Adrenal gland (tissue), 19 donors: ENCODE measurements at places on chromosomes 3 and 15. TPM values are rescaled to one million over a fixed set of nuclear protein-coding genes. Genes with fewer than 3 reads are reported as not detected.

DNA sequence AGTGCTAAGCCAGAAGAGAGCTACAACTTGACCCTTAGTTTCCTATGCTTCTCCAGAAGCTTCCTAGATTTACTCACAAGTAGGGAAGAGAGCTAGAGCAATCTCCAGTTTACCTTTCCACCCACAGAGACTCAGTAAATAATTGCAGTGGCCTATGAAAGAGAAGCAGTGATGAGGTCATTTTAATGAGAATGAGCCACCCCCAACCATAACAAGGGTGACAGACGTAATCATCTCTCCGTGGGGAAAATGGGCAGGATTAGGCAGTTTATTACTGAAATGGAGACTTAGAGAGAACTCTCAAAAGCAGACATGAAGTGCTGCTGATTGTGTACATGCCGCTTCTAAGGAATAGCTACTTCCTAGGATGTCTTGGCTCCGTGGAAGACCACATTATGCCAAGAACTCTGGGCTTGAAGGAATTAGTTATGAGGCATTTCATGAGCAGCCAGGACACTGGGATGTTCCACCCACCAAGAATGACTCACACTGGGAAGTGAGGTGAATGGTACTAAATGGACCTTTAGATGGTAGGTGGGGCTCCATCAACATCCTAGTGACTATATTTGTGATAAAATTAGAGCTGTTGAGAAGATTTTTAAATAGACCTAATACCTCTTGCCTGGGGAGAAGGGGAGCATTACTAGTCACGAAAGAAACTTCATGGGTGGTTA lies 160.9 kb downstream of the EDEM1 start:
- no peak for DNase-seq

GRCh38 chr15:61654918-61655317 lies 405.3 kb downstream of the VPS13C start:
- peak; percentile 11 for DNase-seq

- DNase-seq, result no peak
Observed at GRCh38 chr15:67116742-67117141, 51.3 kb downstream of the SMAD3 start.

The SOX2 gene
- total RNA-seq, result not detected

DNA sequence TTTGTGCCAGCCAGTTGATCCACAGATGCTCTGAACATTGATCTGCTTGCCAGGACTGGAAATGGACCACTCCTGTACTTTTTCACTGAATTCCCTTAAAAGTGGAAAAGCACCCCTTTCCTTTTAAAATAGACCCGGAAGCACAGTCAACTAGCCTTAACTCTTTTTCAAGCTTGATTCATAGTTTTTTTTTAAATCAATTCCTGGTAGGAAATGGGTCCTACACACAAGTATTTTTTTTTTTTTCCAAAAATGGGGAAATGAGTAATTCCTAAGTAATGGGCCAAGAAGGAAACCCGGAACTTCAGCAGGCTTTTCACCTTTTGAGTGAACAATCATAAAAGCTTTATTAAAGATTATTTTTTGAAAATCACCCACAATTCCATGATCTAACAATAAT lies 234.4 kb upstream of the ADAMTS9 start:
- no peak for DNase-seq

The GNAT1 gene
- total RNA-seq, result not detected

The NCEH1 gene
- total RNA-seq, result 33.2 TPM

The SCAANT1 gene
- total RNA-seq, result not detected

The ACAN gene
- total RNA-seq, result 0.43 TPM

The CTXN2 gene
- total RNA-seq, result not detected

The DLL4 gene
- total RNA-seq, result 2.6 TPM
